Type B pancreatic cell (in vitro differentiated cells): ENCODE measurements at places on chromosomes 12 and 14. TPM values are rescaled to one million over a fixed set of nuclear protein-coding genes. Genes with fewer than 3 reads are reported as not detected.

GRCh38 chr12:32947206-32948067 is 50.9 kb upstream of the PKP2 start:
- no peak for DNase-seq
- H3K36me3 ChIP-seq, result no peaks in the 10 kb centered on the region
- no peaks in the 10 kb centered on the region for H3K4me1 ChIP-seq
- no peak overlapping the region for H3K4me3 ChIP-seq
- H3K27ac ChIP-seq, result no peak overlapping the region

- peaks cover 58% of the 10 kb centered on the region for H3K27me3 ChIP-seq
- no peaks in the 10 kb centered on the region for H3K4me1 ChIP-seq
- no peak overlapping the region for H3K27ac ChIP-seq
- DNase-seq, result peak; percentile 43
- no peak overlapping the region for H3K4me3 ChIP-seq
- no peaks in the 10 kb centered on the region for H3K36me3 ChIP-seq
Measured at GRCh38 chr12:30829876-30830275, 75.1 kb upstream of the CAPRIN2 start.

- H3K36me3 ChIP-seq, result peaks cover 5% of the 10 kb centered on the region
- H3K4me1 ChIP-seq, result peaks cover 25% of the 10 kb centered on the region
- H3K27me3 ChIP-seq, result peaks cover 7% of the 10 kb centered on the region
- no peak for DNase-seq
- H3K4me3 ChIP-seq, result no peak overlapping the region
Measured at GRCh38 chr12:124097701-124098100, 124.7 kb downstream of the ZNF664 start.

DNA sequence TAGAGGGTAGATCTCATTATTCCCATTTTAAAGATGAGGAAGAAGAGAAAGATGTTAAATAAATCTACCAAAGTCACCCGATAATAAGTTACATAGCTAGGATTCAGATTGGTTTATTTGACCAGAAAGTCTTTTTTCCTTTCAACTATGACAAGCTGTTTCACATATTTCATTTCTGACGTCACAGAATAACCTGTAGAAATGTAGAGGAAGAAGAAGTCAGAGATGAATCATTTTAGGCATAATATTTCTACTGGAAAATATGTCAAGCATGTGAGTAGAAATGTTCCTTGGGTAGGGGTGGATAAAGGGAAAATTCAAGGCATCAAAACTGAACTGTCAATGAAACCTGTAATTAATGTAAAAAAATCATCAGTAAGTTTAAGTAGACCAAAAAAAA is 107.0 kb downstream of the MGST1 start:
- no peak for DNase-seq
- H3K27ac ChIP-seq, result no peak overlapping the region

DNA sequence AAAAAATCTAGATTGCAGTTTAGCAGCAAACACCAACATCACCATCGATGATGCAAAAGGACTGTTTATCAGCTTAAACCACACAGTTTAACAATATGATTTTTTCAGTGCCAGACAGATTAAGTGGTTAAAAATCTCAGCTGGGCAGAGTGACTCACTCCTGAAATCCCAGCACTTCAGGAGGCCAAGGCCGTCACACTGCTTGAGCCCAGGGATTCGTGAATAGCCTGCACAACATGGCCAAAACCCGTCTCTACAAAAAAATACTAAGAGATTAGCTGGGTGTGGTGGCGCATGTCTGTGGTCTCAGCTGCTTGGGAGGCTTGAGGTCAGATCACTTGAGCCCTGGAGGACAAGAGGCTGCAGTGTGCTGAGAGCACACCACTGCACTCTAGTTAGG is 8.9 kb downstream of the RSRC2 start:
- no peak for DNase-seq
- no peak overlapping the region for H3K27ac ChIP-seq

- DNase-seq, result no peak
- H3K36me3 ChIP-seq, result peaks cover 4% of the 10 kb centered on the region
- peaks cover 9% of the 10 kb centered on the region for H3K4me1 ChIP-seq
- no peaks in the 10 kb centered on the region for H3K27me3 ChIP-seq
Measured at GRCh38 chr14:64771161-64771560, 66.9 kb downstream of the PLEKHG3 start.

GRCh38 chr12:19726592-19726991 is 287.3 kb downstream of the AEBP2 start:
- H3K36me3 ChIP-seq, result no peaks in the 10 kb centered on the region
- H3K27ac ChIP-seq, result no peak overlapping the region
- H3K4me1 ChIP-seq, result no peaks in the 10 kb centered on the region

DNA sequence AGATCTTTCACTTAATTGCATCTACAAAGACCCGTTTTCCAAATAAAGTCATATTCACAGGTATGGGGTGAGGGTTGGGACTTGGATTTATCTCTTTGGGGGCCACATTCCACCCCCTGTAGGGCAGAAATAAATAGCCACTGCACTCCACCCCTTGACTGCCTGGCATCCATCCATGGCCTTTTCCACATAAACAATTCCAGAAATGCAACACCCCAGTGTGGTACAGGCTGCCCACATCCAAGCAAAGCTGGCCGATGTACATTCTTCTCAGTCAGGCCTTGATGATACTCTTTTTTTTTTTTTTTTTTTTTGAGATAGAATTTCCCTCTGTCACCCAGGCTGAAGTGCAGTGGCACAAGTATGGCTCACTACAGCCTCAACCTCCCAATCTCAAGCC is 12.9 kb downstream of the DGLUCY start:
- no peak for DNase-seq
- no peaks in the 10 kb centered on the region for H3K27me3 ChIP-seq
- H3K27ac ChIP-seq, result no peak overlapping the region
- H3K36me3 ChIP-seq, result peaks cover 21% of the 10 kb centered on the region
- no peak overlapping the region for H3K4me3 ChIP-seq

GRCh38 chr12:5013266-5013730 is 30.4 kb upstream of the KCNA5 start:
- no peak overlapping the region for H3K4me3 ChIP-seq
- H3K4me1 ChIP-seq, result peaks cover 5% of the 10 kb centered on the region

DNA sequence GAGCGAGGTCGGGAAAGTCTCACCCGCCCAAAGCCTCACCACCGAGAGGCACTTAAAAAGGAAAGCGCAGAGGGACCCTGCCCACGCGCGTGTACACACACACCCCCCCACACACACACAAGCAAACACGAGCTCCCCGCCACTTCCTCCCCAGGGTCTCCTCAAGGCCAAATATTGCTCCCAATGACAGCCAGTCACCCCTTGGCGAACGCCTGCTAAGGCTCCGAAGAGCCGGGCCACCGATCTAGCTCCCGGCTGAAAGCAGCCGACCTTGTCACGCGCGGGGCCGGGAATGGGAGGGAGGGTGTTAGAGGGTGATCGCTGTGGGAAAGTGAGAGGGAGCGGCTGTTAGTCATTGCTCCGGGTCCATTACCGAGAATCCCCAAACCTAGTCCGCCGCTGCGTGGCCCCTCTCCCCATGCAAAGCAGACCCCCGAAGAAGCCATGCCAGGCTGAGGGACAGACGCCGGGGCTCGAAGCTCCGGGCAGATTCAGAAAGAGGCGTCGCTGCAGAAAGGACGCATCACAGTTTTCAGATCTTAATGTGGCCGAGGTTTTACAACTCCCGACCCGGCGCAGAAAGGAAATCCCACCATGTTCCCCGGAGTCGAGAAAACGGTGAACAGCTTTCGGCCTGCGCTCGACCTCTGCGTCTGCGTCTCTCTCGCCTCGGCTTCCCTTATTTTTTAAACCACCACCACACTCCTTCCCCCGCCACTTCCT is 2.6 kb downstream of the BMP4 start:
- peaks cover 31% of the 10 kb centered on the region for H3K4me1 ChIP-seq
- no peak for DNase-seq

- H3K4me3 ChIP-seq, result no peak overlapping the region
- no peaks in the 10 kb centered on the region for H3K36me3 ChIP-seq
- H3K27ac ChIP-seq, result no peak overlapping the region
- no peak for DNase-seq
Measured at GRCh38 chr12:65656891-65657351, 167.4 kb upstream of the HMGA2 start.

- no peaks in the 10 kb centered on the region for H3K4me1 ChIP-seq
- no peaks in the 10 kb centered on the region for H3K27me3 ChIP-seq
- DNase-seq, result no peak
- peaks cover 27% of the 10 kb centered on the region for H3K36me3 ChIP-seq
- H3K4me3 ChIP-seq, result no peak overlapping the region
Measured at GRCh38 chr12:71626768-71627167, 36.9 kb downstream of the ZFC3H1 start.

DNA sequence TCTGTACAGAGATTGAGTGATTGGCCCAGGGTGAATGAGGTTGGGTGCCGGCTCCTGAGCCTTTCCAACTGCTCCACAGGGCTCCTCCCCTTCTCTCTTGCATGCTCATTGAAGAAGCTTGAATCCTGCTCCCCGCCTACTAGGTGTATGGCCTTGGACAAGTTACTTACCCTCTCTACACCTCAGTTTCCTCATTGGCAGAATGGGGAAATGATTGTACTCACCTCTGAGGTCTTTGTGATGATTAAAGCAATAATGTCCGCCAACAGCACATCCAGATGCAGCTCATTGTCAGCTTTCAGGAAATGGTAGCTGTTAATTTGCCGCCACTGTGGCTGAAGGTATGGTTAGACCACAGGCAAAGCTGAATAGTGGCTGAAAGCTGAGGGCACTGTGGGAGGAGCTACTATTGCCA is 174.1 kb downstream of the CRADD start:
- no peaks in the 10 kb centered on the region for H3K27me3 ChIP-seq
- no peak overlapping the region for H3K27ac ChIP-seq
- H3K36me3 ChIP-seq, result no peaks in the 10 kb centered on the region
- H3K4me1 ChIP-seq, result peaks cover 18% of the 10 kb centered on the region

GRCh38 chr12:105888696-105889095 is 250.1 kb downstream of the NUAK1 start:
- no peak overlapping the region for H3K4me3 ChIP-seq
- H3K27ac ChIP-seq, result no peak overlapping the region
- no peaks in the 10 kb centered on the region for H3K36me3 ChIP-seq
- no peaks in the 10 kb centered on the region for H3K27me3 ChIP-seq

GRCh38 chr14:95910628-95911027 is 34.0 kb downstream of the TUNAR start:
- H3K4me1 ChIP-seq, result no peaks in the 10 kb centered on the region
- H3K27ac ChIP-seq, result no peak overlapping the region
- peaks cover 35% of the 10 kb centered on the region for H3K27me3 ChIP-seq
- H3K4me3 ChIP-seq, result no peak overlapping the region
- no peak for DNase-seq

- H3K27ac ChIP-seq, result no peak overlapping the region
- H3K4me3 ChIP-seq, result no peak overlapping the region
- H3K36me3 ChIP-seq, result no peaks in the 10 kb centered on the region
- H3K4me1 ChIP-seq, result no peaks in the 10 kb centered on the region
- H3K27me3 ChIP-seq, result peaks cover 13% of the 10 kb centered on the region
Measured at GRCh38 chr14:96627386-96627785, 125.2 kb downstream of the PAPOLA start.

GRCh38 chr12:49741882-49742620 is 694 bp downstream of the TMBIM6 start:
- H3K36me3 ChIP-seq, result peaks cover 17% of the 10 kb centered on the region
- peaks cover 9% of the 10 kb centered on the region for H3K27me3 ChIP-seq
- DNase-seq, result peak; percentile 82
- peak overlapping the region; percentile 98 for H3K4me3 ChIP-seq
- peak overlapping the region; percentile 98 for H3K27ac ChIP-seq

GRCh38 chr12:49227713-49228112 is 37.2 kb upstream of the TUBA1C start:
- H3K27me3 ChIP-seq, result no peaks in the 10 kb centered on the region
- H3K27ac ChIP-seq, result no peak overlapping the region
- no peak overlapping the region for H3K4me3 ChIP-seq
- no peaks in the 10 kb centered on the region for H3K36me3 ChIP-seq
- no peak for DNase-seq
- H3K4me1 ChIP-seq, result peaks cover 28% of the 10 kb centered on the region

DNA sequence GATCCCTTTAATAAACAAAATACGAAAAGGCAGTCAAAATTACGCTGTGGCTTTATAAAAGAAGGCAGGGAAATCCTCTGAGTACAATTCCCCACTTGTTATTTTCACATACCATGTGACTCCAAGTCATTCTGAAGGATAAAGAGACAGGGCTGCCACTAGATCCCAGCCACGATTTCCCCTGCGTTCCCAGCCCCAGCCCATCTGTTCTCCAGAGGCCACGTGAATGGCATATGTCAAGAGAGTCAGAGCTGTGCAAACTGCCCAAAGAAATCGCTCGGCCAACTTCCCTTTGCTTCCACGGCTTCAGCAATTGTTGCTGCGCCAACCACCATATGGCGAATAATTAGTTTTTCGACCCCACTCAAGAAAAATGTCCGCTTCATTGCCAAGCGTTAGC is 161.3 kb downstream of the C12orf42 start:
- peaks cover 19% of the 10 kb centered on the region for H3K27me3 ChIP-seq
- no peaks in the 10 kb centered on the region for H3K36me3 ChIP-seq
- no peak overlapping the region for H3K27ac ChIP-seq

DNA sequence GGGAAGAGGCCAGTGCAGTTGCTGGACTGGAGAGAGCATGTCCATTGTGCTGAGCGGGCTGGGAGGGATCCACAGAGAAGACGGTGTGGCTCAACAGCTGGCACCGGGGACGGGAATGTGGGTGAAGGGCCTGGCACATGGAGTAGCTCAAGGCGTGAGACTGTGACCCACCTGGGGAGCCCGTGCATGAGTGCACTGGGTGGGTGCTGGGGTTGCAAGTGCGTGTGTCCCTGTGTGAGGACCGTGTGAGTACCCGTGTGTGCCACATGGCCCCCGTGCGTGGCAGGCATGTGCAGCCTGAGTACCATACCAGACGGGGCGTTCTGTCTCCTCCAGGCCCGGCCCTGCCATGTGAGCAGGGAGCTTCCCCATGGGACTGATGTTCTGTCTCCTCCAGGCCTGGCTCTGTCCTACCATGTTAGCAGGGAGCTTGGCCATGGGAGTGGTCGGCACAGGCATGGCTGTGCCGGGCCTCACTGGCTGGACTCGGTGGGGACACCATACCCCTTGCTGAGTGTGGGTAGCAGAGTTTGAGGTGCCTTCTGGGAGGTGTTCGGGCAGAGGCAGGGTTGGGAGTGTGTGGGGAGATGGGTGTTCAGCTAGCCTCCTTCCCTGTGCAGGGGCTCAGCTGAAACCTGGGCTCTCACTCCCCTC is 234.4 kb downstream of the TMEM121 start:
- H3K4me1 ChIP-seq, result no peaks in the 10 kb centered on the region
- peak; percentile 56 for DNase-seq
- no peak overlapping the region for H3K27ac ChIP-seq
- no peaks in the 10 kb centered on the region for H3K27me3 ChIP-seq
- H3K4me3 ChIP-seq, result no peak overlapping the region

DNA sequence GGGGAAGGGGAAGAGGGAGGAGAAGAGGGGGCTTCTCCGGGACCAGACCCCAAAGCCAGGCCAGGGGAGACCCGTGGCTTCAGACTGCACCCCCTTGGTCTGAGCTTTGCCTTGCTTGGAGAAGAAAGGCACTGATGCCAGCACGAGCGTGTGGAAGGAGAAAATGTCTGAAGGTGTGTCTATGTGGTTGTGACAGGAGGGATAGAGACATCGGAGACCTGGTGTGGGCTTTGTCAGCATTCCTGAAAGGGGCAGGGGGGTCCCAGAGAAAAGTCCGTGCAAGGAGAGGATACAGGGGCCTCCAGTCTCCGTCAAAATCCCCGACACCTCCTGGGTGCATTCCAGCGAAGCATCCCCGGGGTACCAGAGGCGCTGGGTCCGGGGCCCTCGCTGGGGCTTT is 139.0 kb upstream of the LHX5 start:
- H3K27ac ChIP-seq, result no peak overlapping the region
- H3K4me3 ChIP-seq, result no peak overlapping the region
- DNase-seq, result no peak
- no peaks in the 10 kb centered on the region for H3K4me1 ChIP-seq
- peaks cover 86% of the 10 kb centered on the region for H3K27me3 ChIP-seq

Gene FITM1
- total RNA-seq, result 0.26 and 0.53 TPM in 2 replicates

Gene TAS2R10
- total RNA-seq, result 0.36 and 1.7 TPM in 2 replicates

Gene CCND2
- 261 and 278 TPM in 2 replicates for total RNA-seq

Gene WIF1
- 2.3 and 14.9 TPM in 2 replicates for total RNA-seq

Gene HELB
- total RNA-seq, result 3.8 and 5.5 TPM in 2 replicates

Gene MUCL1
- total RNA-seq, result not detected in 2 replicates

Gene HOTAIR
- not detected in 2 replicates for total RNA-seq

Gene SLC7A7
- total RNA-seq, result 9.7 and 31.6 TPM in 2 replicates

Gene SOS2
- total RNA-seq, result 28.9 and 34.6 TPM in 2 replicates
